ENCODE measurements at places on chromosomes 7 and 10.

- DNase-seq: no peak
Measured at GRCh38 chr10:102959360-102959759, 41.3 kb downstream of the CNNM2 start.

GRCh38 chr10:99926925-99927720 is 82.6 kb downstream of the DNMBP start:
- DNase-seq: no peak

GRCh38 chr10:86756511-86757112 is at the start of gene BMPR1A:
BMPR1A (plus strand) TSS chr10:86756619; CDS start chr10:86876019, 119,400 bp downstream.
- no peak for DNase-seq

- no peak for DNase-seq
Measured at GRCh38 chr10:102670065-102670670, 25.9 kb downstream of the TRIM8 start.

DNA sequence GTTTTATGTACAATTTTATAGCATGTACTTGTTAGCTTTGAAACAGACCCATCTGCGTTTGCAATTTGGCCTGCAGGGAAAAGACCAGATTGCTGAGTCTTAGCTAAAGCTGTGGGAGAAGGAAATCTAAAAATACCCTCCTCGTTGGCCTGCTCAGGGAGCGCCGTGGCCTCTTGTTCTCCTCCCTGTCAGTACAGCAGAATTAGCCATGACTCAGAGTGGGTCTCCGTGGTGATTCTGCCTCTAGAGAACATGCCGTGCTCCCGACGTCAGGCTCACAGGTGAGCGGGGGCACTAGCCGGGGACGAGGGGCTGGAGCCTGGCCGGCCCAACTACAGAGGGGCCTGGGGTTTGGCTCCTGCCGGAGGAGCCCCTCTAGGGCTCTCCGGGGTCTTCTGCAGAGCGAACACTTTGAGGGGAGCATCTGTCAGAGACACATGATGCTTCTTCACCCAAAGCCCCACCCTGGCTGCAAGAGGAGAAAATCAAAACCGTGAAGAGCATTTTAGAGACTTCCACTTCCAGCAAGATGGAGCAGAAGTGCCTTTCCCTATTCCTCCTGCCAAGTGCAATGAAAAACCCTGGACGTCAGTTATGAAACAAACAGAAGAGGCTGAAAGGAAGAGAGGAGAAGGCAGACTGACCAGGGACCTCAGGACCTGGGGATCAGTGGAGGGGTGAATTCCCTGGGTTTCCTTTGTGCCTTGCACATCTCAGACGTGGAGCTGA is 98.9 kb downstream of the LHPP start:
- DNase-seq: no peak

GRCh38 chr10:31940839-31941653 is 12.4 kb upstream of the ARHGAP12 start:
- no peak for DNase-seq

- no peak for DNase-seq
Measured at GRCh38 chr7:157495177-157495553, 158.4 kb downstream of the DNAJB6 start.

GRCh38 chr7:74138945-74139843 is 35.0 kb upstream of the EIF4H start:
- DNase-seq: no peak

- DNase-seq: no peak
Measured at GRCh38 chr7:84047085-84047484, 147.5 kb downstream of the SEMA3A start.

DNA sequence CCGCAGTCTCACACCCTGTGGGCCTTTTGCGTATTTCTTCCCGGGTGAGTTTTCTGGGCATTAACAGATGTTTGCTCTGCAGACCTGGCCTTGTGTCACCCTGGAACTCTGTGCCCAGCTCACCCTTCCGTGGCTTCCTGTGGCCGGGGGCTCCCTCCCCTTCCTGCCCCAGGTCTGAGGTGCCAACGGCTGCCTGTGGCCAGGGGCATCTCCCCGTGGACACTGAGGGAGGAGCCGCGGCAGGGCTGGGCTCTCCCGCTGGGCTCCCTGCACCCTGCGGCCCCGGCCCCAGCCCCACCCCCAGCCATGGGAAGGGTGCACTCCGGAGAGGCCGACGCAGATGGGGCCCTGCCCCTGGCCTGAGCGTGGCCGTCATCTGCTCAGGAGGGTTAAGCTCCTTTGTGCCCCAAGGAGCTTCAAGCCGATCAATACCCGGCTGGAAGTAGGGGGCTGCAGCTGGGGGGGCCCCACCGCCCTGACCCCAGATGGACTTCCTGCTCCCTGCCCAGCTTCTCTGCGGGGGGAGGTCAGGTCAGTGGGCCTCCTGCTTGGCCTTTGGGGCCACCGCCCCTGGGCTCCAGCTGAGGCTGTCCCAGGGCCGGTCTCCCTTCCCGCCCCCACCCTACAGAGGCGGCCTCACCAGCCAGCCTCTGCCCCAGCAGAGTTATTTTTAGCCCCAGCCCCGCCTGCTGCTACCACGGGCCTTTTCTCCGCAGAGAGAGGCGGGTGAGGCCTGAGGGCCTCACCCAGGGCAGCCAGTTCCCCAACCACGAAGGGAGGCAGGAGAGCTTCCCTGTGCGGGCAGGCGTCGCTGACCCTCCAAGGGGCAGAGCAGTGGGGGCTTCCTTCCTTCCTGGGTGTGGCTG is 24.2 kb downstream of the PWWP2B start:
- no peak for DNase-seq

DNA sequence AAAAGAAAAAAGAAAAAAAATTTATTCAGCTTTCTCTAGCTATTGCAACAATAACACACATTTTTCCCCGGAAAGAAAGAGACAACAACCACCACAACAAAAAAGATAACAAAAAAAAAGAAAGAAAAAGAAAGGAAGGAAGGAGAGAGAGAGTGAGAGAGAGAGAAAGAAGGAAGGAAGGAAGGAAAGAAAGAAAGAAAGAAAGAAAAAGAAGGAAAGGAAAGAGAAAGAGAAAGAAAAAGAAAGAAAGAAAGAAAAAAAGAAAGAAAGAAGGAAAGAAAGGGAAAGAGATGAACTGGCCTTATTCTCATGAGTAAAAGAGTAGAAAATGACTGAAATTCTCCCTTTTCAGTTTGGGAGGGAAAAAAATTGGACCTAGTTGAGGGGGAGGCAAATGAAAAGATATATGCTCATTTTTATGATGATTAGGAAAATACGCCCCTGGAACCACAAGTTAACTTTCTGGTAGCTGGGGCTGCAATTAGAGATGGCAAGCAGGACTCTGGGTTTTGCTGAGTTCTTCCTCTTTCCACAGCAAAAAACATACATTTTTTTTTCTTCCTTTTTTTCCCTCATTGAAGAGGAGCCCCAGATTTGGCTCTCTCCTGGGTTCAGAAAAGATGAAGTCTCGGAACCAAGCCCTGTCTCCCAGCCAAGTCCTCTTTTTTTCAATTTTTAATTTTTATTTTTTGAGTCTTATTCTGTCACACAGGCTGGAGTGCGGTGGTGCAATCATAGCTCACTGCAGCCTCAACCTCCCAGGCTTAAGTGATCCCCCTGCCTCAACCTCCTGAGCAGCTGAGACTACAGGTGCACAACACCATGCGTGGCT is 12.6 kb upstream of the PRDX3 start:
- no peak for DNase-seq

DNA sequence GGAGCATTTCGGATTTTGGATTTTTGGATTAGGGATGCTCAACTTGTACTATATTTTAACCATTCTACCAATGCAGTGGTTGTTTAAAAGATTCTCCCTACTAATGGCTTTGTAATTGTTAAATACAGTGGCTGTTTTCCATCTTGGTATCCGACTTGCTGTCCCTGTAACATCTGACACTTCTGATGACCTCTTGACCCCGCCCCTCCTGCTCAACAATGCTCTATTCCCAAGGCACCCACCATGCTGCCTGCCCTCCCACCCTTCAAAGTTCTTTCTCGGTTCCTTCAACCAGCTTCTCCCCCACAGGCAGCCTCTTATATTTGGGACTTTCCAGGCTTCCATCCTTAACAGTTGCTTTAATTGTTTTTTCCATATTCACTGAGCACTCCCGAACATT is 2.0 kb downstream of the PRTFDC1 start:
- no peak for DNase-seq

- DNase-seq: no peak
Measured at GRCh38 chr7:80443325-80443724, 68.5 kb downstream of the GNAT3 start.

- DNase-seq: no peak
Measured at GRCh38 chr7:18354108-18355085, 141.2 kb upstream of the HDAC9 start.

GRCh38 chr10:62534031-62534430 is 159.9 kb downstream of the ZNF365 start:
- DNase-seq: no peak

DNA sequence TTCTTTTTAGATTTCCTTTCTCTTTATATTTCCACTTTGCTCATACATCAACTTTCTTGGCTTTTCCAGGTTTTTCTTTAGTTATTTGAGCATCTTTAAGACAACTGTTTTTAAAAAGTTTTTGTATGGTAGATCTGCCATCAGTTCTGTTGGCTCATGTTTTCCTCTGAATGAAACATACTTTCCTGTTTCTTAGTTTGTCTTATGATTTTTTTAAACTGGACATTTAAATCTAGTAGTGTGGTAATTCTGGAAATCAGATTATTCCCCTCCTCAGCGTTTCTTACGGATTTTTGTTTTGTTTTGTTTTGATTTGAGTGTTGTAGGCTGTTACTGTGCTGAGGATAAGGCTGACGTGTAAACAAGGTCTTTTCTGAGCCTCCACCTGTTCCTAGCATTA is 33.8 kb upstream of the ITGB8 start:
- DNase-seq: no peak

DNA sequence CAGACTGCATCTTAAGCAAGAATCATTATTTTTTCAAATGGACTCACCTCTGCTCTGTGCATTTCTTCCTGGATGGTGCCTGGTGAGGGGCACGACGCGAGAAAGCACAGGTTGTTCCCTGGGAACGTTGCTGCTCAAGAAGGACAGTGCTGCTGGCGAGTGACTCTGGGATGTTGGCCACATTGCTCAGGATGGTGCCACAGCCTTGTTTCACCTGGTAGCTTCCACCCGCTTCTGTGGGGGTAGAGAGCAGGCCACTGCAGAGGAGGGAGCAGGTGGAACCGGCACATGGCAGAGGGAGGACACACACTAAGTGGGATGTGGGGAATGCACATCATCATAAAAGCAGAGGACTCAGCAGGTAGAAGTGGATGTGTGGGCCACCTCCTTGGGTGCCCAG is 444.7 kb downstream of the TCERG1L start:
- DNase-seq: no peak

GRCh38 chr10:76885816-76886215 is 751.8 kb downstream of the KCNMA1 start:
- DNase-seq: no peak

DNA sequence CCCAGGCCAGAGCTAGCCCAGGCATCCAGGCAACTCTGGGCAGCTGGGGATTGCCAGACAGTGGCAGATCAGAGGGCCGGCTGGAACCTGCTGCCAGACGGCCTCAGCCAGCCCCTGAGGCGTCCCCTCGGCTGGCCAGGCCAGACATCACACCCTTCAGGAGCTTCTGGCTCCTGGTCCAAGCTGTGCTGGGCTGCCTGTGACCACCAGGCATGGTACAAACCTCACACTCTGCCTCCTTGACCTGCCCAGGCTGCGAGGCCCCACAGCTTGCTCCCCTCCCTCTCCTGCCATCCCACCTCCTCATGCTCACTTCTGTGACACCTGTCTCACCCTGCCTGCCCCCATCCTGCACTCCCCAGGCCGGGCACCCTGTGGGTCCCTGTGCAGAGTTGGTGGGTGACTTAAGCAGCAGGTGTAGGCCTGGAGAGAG is 5.7 kb downstream of the DEPP1 start:
- DNase-seq: no peak

GRCh38 chr7:50202052-50202555 is 102.4 kb upstream of the IKZF1 start:
- no peak for DNase-seq
